AG04449 (cell line): ENCODE measurements at places on chromosomes 4 and X.

DNA sequence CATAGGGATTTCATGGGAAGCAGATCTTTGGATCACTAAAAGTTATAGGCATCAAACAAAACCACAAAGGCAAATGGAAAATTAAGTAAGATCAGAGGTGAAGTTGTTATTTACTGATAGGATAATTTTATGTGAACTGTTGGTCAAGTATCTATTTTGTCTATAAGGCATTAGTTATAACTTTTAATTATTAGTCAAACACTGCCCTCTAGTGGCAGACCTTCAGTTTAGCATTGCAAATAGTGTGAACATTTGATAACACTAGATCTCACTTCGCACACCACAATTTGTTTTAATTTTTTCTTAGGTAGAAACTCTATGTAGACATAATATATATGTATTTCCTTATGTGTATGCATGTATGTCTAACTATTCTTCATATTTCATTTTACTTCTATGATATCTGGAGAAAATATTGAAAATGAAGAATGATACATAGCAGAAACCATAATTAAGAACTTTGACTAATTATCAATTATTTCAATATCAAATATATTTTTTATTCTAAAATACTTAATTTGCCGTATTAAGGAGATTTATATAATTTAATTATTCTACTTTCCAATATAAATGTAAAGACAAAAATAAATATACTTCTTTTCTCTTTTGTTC lies 214.5 kb upstream of the TACR3 start:
- no peak for DNase-seq

- no peak for DNase-seq
These were observed 9.9 kb downstream of the TNIP2 start for GRCh38 chr4:2745981-2746806.

DNA sequence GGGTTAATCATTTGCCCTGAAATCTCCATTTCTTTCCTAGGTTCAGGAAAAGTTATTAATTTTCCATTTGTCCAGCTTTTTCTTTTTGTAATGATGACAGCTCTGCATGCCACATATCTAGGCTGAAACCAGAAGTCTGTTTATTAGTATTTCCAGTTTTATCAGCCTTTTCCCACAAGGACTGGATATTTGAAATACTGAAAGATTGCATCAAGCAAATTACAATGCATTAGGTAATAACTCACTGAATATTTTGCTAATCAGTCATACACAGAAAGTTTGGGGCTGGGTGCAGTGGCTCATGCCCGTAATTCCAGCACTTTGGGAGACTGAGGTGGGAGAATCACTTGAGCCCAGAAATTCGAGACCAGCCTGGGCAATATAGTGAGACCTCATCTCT lies 21.5 kb downstream of the SLC9A7 start:
- no peak for DNase-seq

GRCh38 chrX:132486599-132487178 lies 2.1 kb downstream of the MBNL3 start:
- no peak for DNase-seq

DNA sequence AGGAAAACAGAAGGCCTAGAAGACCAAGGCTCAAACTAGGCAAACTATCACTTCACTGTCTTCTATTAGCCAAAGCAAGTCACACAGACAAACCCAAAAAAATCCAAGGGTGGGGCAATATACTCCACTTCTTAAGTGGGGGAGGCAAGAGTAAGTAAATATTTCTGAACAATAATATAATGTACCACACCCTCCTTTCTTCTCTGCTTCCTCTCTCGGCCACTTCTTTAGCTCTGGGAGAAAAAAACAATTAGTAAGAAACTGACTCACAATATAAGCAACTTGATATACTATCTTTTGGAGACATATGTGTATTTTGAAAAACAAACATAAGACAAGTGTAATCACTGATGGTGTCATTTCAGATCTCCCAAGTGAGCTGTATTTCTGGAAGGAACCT lies 14.8 kb downstream of the DCAF8L1 start:
- no peak for DNase-seq

GRCh38 chrX:80181079-80181478 lies 166.5 kb downstream of the TBX22 start:
- DNase-seq: no peak

DNA sequence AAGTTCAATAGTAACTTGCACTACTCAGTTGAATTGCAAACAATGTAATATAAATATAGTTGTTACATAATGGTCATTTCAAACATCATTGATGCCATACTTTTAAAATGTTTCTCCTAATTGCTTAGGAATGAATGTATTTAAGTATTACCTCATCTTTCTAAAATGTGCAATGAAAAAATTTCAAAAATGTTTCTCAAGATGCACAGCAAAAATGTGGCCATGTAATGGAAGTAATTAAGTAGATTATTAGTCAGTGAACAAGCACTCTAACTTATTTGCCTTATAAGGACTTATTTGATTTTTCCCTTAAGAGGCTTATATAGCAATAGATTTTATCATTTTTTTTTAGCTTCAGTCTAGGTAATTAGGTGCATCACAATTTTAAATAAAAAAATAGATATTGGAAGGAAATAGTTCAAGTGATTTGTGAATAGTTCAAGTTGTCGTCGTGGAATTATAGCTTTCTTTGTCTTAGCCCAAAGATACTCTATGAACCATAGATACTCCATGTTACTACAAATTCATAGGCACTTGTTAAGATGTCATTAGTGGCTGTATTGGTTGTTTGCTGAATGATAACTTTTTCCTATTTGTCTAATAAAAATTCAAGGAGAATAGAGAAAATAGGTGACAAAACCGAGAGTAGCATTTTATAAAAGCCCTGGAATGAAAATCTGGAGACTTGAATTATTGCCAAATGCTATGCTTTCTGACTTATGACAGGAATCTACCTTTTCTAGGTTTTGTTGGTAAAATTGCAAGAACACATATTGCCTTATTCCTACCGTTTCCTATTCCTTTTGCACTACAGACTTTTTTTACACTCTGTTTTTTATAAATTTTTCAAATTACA lies 118.5 kb downstream of the TLL1 start:
- peak; percentile 21 for DNase-seq

DNA sequence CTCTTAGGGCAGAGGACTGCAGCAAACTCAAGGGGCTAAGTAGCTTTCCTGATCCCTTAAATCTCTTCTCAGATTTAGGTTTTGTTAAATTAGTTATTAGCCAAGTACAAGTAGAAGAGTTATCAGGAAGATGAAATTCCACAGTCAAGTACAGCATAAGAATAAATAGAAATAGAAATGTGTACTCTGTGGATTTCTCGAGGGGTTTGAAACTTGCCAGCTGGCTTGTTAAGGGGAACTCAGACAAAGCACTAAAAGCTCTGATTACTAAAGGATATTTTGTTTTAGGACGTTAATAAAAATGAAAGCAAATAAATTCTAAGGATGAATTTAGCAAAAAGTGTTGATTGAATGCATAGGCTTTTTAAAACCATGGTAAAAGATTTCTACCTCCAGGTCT lies 654.6 kb downstream of the RAPGEF2 start:
- no peak for DNase-seq

GRCh38 chr4:40621229-40621591 lies 8.5 kb downstream of the RBM47 start:
- no peak for DNase-seq

GRCh38 chrX:2767631-2768455 lies 16.0 kb downstream of the XG start:
- no peak for DNase-seq

GRCh38 chr4:4841156-4841555 lies 18.3 kb upstream of the MSX1 start:
- no peak for DNase-seq

DNA sequence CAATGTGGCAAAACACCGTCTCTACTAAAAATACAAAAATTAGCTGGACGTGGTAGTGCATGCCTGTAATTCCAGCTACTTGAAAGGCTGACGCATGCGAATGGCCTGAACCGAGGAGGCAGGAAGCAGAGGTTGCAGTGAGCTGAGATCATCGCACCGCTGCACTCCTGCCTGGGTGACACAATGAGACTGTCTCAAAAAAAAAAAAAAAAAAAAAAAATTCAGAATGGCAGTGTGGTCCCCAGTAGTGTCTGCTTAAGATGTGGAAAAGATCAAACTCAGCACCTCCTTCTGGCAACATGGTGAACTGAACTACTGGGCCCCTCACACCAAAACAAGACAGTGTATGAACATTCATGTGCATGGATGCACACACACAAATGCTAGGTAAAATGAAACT lies 32.2 kb downstream of the SMS start:
- peak; percentile 47 for DNase-seq

- peak; percentile 12 for DNase-seq
These were observed 14.5 kb upstream of the TXLNG start for GRCh38 chrX:16771483-16772398.

DNA sequence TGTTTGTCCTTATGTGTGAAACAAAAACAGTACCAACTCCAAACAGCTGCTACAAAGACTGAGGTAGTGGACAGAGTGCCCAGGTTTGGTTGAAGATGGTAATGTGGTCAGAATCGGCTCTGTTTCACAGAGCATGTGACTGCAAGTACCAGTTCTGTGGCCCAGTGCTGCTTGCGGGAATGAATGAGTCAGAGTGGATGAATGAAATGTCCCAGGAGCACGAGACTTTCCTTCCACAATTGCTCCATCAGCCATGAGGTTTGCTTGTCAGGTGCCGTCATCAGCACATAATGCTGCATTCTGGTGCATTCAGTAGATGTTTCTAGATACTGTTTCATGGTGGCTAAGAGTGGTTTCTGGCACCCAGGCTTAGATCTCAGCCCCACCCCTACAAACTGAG lies 84.2 kb downstream of the GPR143 start:
- no peak for DNase-seq

GRCh38 chr4:128513664-128514484 lies 226.3 kb upstream of the PGRMC2 start:
- no peak for DNase-seq

GRCh38 chr4:151250706-151251105 lies 26.3 kb upstream of the PRSS48 start:
- no peak for DNase-seq

- no peak for DNase-seq
These were observed 377.0 kb downstream of the ZNF674 start for GRCh38 chrX:46168254-46168653.

DNA sequence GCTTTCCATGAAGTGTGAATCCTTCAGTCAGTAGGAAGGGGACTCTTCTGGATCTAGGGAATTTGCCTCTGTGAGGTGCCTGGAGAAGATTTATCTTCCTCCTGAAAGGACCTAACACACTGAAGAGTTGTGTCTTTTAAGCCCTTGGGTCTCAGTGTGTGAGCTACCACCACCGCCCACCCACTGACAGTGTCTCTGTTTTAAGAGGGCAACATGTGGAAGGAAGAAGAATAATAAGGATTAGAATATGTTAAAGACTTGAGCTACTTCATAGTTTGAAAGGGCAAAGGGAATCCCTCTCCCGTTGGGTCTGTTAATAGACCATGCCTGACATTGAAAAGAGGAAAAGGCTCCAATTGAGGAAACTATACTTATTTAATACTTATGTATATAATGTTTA lies 64.3 kb upstream of the TLR2 start:
- no peak for DNase-seq

- DNase-seq: no peak
These were observed 181.9 kb upstream of the ANXA3 start for GRCh38 chr4:78369679-78370078.

- DNase-seq: no peak
These were observed 206.7 kb downstream of the SHROOM3 start for GRCh38 chr4:76641758-76642157.

DNA sequence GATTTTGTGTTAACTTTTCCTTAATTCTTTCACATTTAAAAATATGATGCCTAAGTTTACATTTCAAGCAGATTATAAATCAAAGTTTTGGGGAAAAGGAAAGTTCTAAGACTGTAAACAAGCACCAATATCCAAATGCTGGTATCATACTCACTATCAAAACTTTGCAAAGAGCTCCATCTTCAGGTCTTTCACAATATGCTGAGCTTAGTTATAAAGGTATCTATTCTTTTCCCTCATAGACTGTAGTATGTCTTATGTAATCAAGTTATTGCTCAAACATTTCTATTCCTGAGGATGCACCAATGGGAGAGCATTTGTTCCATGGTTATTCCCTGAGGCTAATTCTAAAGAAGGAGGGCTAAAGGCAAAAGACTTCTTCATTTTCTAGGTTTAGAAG lies 207.9 kb upstream of the FAM241A start:
- no peak for DNase-seq

GRCh38 chr4:159175085-159175988 lies 72.5 kb downstream of the RAPGEF2 start:
- DNase-seq: peak; percentile 67

GRCh38 chr4:42018451-42018850 lies 28.1 kb downstream of the SLC30A9 start:
- no peak for DNase-seq

GRCh38 chr4:15001248-15001868 lies 923 bp upstream of the CPEB2 start:
- DNase-seq: peak; percentile 83

- DNase-seq: no peak
These were observed 54.7 kb downstream of the ANAPC10 start for GRCh38 chr4:145043306-145043705.

GRCh38 chr4:97104666-97105065 lies 1038.6 kb downstream of the STPG2 start:
- DNase-seq: no peak

GRCh38 chrX:137929951-137930350 lies 364.0 kb downstream of the ZIC3 start:
- no peak for DNase-seq

DNA sequence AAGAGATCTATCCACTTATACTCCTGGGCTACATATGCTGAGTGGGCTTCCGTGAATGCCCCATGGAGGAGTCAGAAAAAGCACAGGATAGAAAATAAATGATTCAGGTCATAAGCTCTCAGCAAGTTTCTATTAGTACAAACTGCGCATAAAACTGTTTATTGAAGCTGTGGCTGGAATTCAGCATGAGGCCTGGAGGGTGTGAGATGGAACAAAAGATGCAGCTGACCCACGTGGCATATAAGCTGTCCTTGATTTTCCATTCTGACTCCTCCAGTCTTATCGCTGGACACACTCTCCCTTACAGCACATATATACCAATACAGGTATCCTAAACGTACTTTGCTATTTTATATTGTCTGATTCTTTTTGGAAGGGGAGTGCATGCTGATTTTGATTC lies 17.9 kb downstream of the GRXCR1 start:
- DNase-seq: no peak

DNA sequence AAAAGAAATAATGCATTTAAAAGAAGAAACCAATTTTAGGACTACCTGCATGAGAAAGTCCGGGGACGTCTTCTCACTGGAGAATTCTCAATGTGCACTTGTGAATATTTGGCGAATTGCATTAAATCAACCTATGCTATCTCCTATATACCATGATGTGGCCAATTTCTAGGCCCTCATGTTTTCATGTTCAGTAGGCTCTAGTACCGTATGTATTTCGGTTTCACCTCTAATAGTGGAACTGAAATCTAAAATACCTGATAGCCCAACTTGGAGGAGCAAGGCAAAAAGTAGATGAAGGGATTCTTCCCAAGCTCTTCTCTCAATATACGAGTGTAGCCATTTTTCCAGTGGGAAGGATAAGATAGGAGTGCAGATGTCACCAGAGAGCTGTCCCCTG lies 11.4 kb upstream of the FGF2 start:
- no peak for DNase-seq

GRCh38 chr4:121913667-121914066 lies 38.2 kb downstream of the TRPC3 start:
- no peak for DNase-seq

- no peak for DNase-seq
These were observed 18.5 kb downstream of the SPATA18 start for GRCh38 chr4:52069571-52069970.
